RKO (cell line): ENCODE measurements at places on chromosomes 1 and 21.
A peak's percentile ranks its signal among the peaks of the same experiment; 100 is the strongest.

GRCh38 chr21:38769191-38769780 lies 36.4 kb upstream of the ETS2 start:
- no peak for DNase-seq

GRCh38 chr1:184632415-184633175 lies 122.1 kb downstream of the EDEM3 start:
- DNase-seq: no peak

- peak; percentile 82 for DNase-seq
Observed at GRCh38 chr1:59484096-59484495, 187.2 kb downstream of the FGGY start.

- DNase-seq: peak; percentile 48
Observed at GRCh38 chr1:941588-942383, 17.3 kb downstream of the NOC2L start.

DNA sequence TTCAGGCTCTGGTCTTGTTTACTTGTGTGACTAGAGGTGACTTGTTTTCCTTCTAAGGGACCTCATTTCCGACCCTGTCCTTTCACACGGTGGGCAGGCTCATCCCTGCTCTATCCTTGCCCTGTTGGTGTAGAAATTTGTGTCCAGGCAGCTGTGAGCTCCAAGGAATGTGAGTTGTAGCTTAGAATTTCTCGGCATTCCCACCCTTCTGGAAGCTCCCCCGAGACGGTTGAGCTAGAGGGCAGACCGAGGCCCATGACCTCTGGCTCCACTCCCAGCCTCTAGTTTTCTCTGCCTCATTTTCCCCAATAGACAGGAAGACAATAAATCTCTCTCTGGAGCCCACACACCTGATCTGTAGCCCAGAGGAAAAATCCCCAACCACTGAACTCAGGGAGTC lies 100.9 kb downstream of the NAV1 start:
- no peak for DNase-seq

- DNase-seq: no peak
Observed at GRCh38 chr21:35697321-35697808, 363.0 kb downstream of the SETD4 start.

- peak; percentile 94 for DNase-seq
Observed at GRCh38 chr1:151251656-151252470, 2.7 kb upstream of the PSMD4 start.

DNA sequence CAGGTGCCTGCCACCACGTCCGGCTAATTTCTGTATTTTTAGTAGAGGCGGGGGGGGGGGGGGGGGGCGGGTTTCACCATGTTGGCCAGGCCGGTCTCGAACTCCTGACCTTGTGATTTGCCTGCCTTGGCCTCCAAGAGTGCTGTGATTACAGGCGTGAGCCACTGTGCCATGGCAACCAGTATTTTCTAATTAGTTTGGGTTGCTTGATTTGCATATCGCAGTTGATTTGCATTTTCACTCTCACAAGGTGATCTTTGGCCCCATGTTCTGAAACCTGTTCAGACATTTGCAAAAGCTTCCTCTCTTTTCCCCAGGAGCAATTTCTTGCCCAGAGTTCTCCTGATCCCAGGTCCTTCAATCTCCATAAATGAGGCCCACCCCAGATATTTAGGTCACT lies 1.7 kb downstream of the TOR3A start:
- no peak for DNase-seq

DNA sequence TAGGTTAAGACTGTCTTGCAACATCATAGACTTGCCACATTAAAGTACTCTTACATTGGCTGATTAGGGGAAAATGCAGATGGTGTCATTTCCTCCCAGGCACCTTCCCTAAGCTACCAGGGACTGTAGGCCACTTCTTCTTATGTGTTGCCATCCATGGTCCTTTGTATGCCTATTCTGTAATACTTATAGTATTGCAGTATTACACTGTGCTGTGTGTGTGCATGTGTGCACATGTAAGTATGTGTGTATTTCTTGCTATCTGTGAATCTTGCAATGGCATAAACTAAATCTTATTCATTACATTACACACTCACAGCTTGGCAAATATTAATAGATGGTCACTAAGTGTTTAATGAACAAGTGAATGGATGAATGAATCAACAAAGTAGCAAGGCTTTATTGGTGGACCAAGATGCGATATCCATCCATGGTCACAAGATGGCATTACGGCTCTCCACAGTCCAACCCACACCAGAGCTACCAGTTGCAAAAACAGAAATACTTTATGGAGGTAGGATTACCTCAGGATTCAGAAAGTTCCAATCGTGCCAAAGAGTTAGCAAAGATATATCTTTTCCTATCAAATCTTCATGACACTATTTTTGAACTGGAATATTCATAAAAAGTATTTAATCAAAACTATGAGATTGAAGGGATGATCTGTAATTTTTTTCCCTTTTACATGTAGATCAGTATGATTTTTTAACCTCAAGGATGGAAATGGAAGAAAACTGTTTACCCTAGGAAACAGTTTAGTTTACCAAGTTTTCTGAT lies 160.2 kb downstream of the DENND1B start:
- DNase-seq: peak; percentile 60
